CD8-positive, alpha-beta memory T cell (primary cell): ENCODE measurements at places on chromosomes 1 and 21. TPM values are rescaled to one million over a fixed set of nuclear protein-coding genes. Genes with fewer than 3 reads are reported as not detected.

DNA sequence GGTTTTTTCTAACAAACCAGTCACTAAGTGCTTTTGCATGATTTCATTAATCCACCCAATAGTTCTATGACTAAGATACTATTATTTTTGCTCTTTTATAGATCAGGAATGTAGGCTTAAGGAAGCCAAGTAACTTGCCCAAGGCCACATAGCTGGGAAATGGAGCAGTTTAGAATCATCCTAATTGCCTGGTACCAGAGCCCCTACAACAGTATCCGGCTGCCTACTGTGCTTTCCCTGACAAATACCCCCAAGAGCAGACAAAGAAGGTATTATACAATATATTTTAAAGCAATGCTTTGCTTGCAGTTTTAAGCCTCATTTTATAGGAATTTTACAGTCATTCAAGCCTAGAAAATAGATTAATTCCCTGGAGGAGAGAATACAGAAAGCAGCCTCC lies 45.5 kb upstream of the RASAL2 start:
- no peaks in the 10 kb centered on the region for H3K36me3 ChIP-seq
- no peak for DNase-seq
- H3K27me3 ChIP-seq: no peaks in the 10 kb centered on the region
- H3K27ac ChIP-seq: no peak overlapping the region
- no peak overlapping the region for H3K4me3 ChIP-seq

- no peaks in the 10 kb centered on the region for H3K4me1 ChIP-seq
- DNase-seq: no peak
These were observed 202.3 kb upstream of the BRINP3 start for GRCh38 chr1:190679983-190680382.

- H3K4me1 ChIP-seq: peaks cover 4% of the 10 kb centered on the region
- no peak overlapping the region for H3K4me3 ChIP-seq
- no peak overlapping the region for H3K27ac ChIP-seq
These were observed 888 bp upstream of the COL18A1 start for GRCh38 chr21:45403825-45404729.

GRCh38 chr1:150820730-150821512 lies 12.9 kb upstream of the CTSK start:
- no peak for DNase-seq
- no peak overlapping the region for H3K4me3 ChIP-seq
- H3K27ac ChIP-seq: no peak overlapping the region
- H3K4me1 ChIP-seq: no peaks in the 10 kb centered on the region

- no peak for DNase-seq
- H3K36me3 ChIP-seq: no peaks in the 10 kb centered on the region
- no peaks in the 10 kb centered on the region for H3K4me1 ChIP-seq
- H3K27me3 ChIP-seq: no peaks in the 10 kb centered on the region
- H3K4me3 ChIP-seq: no peak overlapping the region
These were observed 132.1 kb downstream of the ASTN1 start for GRCh38 chr1:177032434-177032833.

DNA sequence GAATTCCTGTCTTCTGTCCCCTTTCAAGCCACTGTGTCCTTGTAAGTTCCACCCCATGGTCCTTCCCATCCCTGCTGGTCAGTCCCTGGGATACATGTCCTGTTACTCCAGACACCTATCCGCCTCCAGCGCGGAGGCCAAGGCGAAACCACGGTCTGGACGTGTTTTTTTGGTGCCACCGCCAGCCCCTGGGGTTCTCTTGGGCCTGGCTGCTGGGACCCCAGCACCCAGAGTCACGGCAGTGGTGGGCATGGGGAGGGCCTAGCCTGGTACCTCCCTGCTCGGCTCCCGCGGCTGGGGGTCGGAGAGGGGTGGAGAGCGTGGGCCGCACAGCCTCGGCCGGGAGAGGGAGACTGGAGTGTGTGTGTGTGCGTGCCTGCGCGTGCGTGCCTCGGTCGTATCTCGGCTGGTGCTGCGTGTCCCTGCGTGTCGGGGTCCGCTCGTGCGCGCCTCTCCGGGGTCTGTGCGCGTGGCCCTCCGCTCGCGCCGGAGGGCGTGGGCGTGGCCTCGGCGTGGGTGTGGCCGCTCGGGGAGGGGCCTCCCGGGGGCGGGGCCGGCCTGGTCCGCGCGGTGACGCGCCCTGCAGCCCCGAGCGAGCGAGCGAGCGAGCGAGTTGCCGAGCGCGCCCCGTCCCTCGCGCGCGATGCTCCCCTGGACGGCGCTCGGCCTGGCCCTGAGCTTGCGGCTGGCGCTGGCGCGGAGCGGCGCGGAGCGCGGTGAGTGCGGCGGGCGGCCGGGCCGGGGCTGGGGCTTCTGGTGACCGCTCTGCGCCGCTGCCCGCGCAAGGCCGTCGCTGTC lies at the start of gene VWA1:
Gene VWA1 (plus strand): TSS at position 585 of the 798 bp plus-strand sequence. CDS start 59 bp downstream, at position 644.
- peaks cover 8% of the 10 kb centered on the region for H3K4me1 ChIP-seq
- H3K4me3 ChIP-seq: peak within 1 kb of the TSS; percentile 22
- no peaks in the 10 kb centered on the region for H3K36me3 ChIP-seq
- no peak within 1 kb of the TSS for H3K27ac ChIP-seq
- DNase-seq: peak; percentile 46
- H3K27me3 ChIP-seq: peaks cover 33% of the 10 kb centered on the region

DNA sequence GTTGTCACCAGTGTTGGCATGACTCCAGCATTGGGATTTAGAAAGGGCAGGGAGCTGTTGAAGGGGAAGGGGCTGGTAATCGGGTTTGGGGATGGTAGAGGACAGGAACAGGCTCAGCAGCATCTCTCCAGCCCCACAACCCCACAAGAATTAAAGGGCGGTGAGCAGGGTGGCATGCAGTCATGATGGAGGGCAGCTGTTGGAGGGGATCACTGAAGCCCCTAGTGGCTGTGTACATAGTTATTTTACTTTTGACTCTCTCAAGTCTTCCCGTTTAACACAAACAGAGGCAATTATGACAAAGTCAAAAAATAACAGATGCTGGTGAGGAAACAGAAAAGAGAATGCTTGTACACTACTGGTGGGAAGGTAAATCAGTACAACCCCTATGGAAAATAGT lies 213.8 kb downstream of the URB2 start:
- no peaks in the 10 kb centered on the region for H3K36me3 ChIP-seq
- no peak overlapping the region for H3K27ac ChIP-seq
- DNase-seq: no peak
- H3K27me3 ChIP-seq: peaks cover 3% of the 10 kb centered on the region
- no peak overlapping the region for H3K4me3 ChIP-seq

- no peak for DNase-seq
- no peaks in the 10 kb centered on the region for H3K36me3 ChIP-seq
- H3K4me3 ChIP-seq: no peak overlapping the region
- H3K27ac ChIP-seq: no peak overlapping the region
- no peaks in the 10 kb centered on the region for H3K27me3 ChIP-seq
These were observed 30.2 kb upstream of the DDX59 start for GRCh38 chr1:200699871-200700270.

- H3K27ac ChIP-seq: peak overlapping the region; percentile 66
- DNase-seq: no peak
- H3K36me3 ChIP-seq: peaks cover 5% of the 10 kb centered on the region
- peak overlapping the region; percentile 93 for H3K4me3 ChIP-seq
These were observed 569 bp downstream of the RCAN3 start for GRCh38 chr1:24503059-24503751.

DNA sequence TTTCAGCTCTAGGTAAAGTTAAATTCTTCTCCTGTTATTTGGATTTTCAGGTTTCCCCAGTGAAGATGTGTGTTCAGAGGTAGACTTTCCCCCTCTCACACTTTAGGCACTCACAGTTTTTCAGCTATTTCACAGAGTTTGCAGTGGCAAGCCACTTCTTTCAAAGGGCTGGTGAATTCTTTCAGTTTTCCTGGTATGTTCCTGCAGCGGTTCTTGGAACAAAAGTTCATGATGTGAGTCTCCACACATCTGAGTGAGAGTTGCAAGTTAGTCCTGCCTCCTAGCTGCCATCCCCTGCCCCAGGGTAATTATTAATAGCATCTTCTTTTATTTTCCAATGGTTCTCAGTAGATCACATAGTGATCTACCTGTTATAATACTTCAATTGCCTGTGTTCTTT lies 27.3 kb upstream of the CD84 start:
- peaks cover 20% of the 10 kb centered on the region for H3K4me1 ChIP-seq
- DNase-seq: no peak
- no peak overlapping the region for H3K4me3 ChIP-seq
- H3K27me3 ChIP-seq: no peaks in the 10 kb centered on the region
- H3K36me3 ChIP-seq: peaks cover 11% of the 10 kb centered on the region
- no peak overlapping the region for H3K27ac ChIP-seq

GRCh38 chr1:116115476-116116439 lies 4.6 kb downstream of the MAB21L3 start:
- no peaks in the 10 kb centered on the region for H3K36me3 ChIP-seq
- no peaks in the 10 kb centered on the region for H3K27me3 ChIP-seq
- no peaks in the 10 kb centered on the region for H3K4me1 ChIP-seq
- no peak overlapping the region for H3K4me3 ChIP-seq

GRCh38 chr1:147201276-147201675 lies 23.9 kb downstream of the FMO5 start:
- no peaks in the 10 kb centered on the region for H3K36me3 ChIP-seq
- H3K4me1 ChIP-seq: no peaks in the 10 kb centered on the region
- no peak overlapping the region for H3K4me3 ChIP-seq
- no peaks in the 10 kb centered on the region for H3K27me3 ChIP-seq

DNA sequence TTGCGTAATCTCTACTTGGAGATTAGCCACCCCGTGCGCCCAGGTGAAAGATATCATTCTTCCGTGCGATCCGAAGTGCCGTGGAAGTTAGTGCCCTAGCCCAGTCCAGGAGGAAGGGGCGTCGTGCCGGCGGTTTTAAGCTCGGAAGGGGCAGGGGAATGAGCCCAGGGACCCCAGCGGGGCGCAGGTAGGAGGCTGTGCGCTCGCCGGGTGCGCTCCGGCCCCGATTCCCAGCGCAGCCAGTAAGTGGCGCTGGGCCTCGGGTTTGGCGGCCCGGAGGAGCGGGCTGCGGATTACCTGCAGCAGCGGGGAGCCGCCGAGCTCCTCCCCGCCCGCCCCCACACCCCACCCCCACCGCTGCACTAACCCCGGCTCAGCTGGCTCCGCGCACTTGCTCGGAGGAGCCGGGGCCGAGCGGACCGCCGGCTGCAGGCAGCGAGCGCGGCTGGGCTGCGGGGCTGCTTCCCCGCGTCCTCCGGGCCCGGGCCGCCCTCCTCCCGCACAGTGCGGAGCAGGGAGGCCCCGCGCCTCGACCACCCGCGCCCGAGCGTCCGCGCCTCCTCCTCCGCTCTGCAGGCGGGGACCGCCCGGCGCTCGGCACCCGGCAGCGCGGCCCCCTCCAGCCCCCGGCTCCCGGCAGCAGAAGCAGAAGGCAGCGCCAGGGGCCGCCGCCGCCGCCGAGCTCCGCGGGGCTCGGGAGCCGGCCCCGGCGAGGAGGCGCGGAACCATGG lies at the start of gene RYR2:
Gene RYR2 (plus strand): TSS at position 390 of the 731 bp plus-strand sequence. CDS start 338 bp downstream, at position 728.
- H3K4me1 ChIP-seq: no peaks in the 10 kb centered on the region
- no peak within 1 kb of the TSS for H3K27ac ChIP-seq
- H3K36me3 ChIP-seq: no peaks in the 10 kb centered on the region
- no peak for DNase-seq

- H3K27ac ChIP-seq: no peak overlapping the region
- H3K4me1 ChIP-seq: peaks cover under 1% of the 10 kb centered on the region
- no peaks in the 10 kb centered on the region for H3K36me3 ChIP-seq
- H3K27me3 ChIP-seq: no peaks in the 10 kb centered on the region
- no peak for DNase-seq
- no peak overlapping the region for H3K4me3 ChIP-seq
These were observed 14.9 kb upstream of the PAQR7 start for GRCh38 chr1:25890239-25891034.

GRCh38 chr1:223709598-223709997 lies 2.7 kb upstream of the CAPN2 start:
- H3K4me1 ChIP-seq: peaks cover 39% of the 10 kb centered on the region
- H3K27ac ChIP-seq: no peak overlapping the region
- H3K36me3 ChIP-seq: no peaks in the 10 kb centered on the region

DNA sequence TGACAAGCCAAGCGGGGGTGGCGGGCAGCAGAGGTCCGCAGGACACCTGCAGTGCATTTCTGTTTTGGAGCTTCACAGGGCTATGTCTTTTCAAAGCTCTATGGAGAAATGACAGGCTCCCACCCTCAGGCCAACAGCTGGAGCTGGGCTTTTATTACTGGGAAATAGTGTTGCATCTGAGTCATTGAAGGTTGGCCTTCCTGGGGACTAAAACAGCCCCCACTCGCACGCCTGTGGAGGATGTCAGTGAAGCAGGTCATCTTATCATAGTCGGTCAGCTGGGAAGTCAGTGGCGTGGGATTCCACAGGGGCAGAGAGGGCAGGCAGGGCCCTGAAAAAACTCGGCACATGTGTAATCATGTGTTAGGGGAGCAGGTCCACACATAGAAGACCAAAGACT lies 55.3 kb downstream of the NTPCR start:
- no peaks in the 10 kb centered on the region for H3K4me1 ChIP-seq
- no peaks in the 10 kb centered on the region for H3K36me3 ChIP-seq
- H3K27me3 ChIP-seq: no peaks in the 10 kb centered on the region
- H3K4me3 ChIP-seq: no peak overlapping the region

The FCER1A gene
- not detected for total RNA-seq

The LCE1A gene
- total RNA-seq: not detected

The EEIG2 gene
- total RNA-seq: 21.0 TPM

The EXTL1 gene
- total RNA-seq: not detected

The BTBD8 gene
- 1.4 TPM for total RNA-seq

The CTSS gene
- total RNA-seq: 31.2 TPM

The MYBPH gene
- total RNA-seq: not detected

The WNT3A gene
- total RNA-seq: not detected

The SYDE2 gene
- 2.8 TPM for total RNA-seq

The SLC9C2 gene
- total RNA-seq: not detected
